ENCODE measurements at places on chromosomes 16 and 17.
A peak's percentile ranks its signal among the peaks of the same experiment; 100 is the strongest.

DNA sequence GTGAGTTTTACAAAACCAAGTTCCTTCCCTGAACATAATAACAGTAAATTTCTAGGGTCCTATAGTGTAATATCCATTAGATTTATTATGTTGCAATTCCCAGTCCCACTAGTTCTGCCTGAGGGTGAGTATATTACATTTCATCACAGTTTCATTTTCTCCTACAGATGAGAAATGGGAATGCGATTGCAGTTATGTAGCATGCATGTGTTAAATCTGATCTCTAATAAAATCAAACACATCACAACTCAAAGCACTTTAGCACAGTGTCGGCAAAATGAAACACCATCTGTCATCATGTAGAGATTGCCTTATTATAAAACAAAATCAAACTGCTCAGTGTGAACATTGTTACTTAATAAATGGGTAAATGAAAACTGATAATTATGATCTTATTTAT is 180.5 kb upstream of the TOX3 start:
- DNase-seq, result no peak

DNA sequence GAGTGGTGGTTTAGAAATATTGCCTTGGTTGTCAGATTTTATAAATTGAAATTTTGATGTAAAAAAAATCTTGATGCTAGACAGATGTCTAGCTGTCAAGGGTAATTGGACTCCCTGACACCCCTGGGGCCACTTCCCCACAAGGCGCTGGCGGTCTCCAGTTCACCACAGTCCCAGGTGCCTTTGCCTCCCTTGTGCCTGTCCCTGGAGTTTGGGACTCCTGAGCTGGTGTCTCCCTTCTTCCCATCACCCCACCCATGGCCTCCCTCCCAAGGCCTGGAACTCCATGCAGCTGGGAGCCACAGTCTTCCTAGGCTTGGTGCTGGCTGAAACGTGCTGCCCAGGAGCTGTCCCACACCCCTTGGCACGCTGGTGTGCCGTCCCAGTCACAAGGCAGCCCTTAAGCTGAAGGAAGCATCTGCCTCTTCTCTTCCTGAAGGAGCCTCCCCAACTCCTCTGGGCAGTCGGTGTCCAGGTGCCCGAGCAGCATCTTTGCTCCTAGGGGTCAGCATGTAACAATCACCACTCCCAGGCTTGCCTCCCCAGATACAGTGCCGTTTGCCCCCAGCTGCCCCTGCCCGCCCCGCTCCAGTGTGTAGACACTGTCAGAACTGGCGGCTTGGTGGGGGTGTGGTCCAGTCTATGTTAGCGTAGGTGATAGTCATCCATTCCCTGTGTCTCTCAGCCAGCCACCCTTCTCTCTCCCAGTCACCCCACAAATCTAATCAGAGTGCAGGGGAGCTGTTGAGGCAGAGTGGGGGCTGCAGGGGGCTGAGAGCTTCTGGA is 26.2 kb downstream of the POLR3E start:
- DNase-seq, result no peak

DNA sequence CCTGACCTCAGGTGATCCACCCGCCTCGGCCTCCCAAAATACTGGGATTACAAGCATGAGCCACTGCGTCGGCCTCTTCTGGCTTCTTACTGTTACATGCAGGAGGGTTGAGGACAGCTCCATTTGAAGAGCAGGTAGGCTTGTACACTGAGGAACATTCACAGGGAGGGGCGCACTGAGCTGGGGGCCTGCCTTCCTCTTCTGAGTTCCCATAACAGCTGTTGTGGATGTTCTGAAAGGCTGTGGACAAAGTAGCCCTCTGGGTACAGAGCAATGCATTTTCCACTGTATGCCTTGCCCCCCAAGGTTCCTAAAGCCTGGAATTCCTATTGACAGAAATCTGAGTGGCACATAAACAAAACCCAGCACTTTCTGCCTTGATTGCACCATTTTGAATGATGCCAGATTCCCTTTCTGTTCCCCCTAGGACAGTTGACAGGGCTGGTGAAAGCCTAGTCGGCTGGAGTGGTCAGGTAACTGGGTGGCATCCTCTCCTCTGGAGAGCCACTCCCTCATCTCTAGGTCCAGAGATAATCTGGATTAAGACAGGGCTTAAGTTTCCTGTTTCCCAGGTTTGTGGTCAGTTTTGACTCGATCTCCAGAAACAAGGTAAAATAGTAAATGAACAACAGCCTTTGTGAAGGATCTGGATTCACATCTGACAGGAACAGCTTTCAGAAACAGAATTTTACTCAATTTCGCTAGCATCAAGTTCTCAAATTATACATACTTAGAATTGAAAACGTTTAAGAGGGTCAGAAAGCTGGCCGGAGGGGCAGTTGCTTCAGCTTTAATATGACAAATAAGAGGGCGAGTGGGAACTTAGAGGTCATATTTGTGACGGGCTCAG is 1.3 kb upstream of the CDK5R1 start:
- DNase-seq, result no peak

- no peak for DNase-seq
These were observed 348.6 kb upstream of the ZFHX3 start for GRCh38 chr16:73396556-73396955.

DNA sequence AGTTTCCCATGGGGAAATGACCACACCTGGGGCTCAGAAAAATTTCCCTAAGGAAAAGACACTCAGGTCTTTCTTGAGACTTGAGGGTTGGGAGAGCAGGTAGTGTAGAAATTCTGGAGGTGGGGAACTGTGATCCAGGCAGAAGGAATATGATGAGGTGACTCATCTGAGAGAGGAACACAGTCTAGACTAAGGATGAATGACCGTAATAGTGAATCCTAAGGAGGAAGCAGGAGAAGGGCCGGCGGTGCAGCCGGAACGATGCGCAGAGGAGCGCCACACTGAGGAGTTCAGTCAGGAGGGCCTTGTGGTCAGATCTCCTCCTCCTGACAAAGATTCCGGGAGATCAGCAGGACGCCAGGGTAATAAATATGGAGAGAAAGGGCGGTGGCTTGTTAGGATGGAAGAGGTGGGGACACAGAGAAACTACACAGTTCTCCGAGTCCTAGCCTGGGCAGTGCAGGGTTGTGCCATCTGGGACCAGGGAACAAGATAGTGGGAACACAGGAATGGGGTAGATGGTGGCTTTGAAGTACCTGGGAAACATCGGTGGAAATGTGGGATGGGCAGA is 135.6 kb downstream of the PARN start:
- no peak for DNase-seq

- no peak for DNase-seq
These were observed 22.3 kb upstream of the DHX40 start for GRCh38 chr17:59542960-59543635.

- no peak for DNase-seq
These were observed 16.8 kb upstream of the MTSS2 start for GRCh38 chr16:70702624-70703023.

- DNase-seq, result no peak
These were observed 7.8 kb downstream of the HOXB1 start for GRCh38 chr17:48523010-48523409.

GRCh38 chr16:27558932-27559331 is 9.0 kb downstream of the KATNIP start:
- no peak for DNase-seq

DNA sequence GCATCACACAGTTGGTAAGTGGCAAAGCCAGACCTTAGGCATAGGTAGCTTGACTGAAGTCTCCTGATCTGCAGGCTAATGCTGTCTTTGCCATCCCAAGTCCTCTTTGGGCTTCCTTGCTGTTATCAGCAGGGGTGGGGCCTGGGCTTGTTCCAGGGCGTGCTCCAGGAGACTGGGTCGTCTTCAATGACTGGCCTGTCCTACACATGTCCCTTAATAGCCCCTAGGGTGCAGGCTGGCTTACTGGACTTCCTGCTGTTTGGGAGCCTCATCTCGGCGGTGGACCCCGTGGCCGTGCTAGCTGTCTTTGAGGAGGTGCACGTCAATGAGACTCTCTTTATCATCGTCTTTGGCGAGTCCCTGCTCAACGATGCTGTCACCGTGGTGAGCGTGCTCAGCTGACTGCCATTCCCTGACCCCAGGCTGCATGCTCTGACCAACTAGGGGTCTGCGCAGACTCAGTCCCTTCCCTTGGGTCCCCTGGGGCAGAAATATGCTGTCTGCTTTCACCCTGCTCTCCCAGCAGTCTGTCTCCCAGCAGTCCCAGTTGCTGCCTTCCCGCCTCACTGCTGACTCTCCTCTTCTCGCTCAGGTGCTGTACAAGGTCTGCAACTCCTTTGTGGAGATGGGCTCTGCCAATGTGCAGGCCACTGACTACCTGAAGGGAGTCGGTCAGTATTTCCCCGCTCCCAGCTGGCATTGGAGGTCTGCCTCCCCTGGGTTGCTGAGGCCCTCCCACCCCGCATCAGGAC is 6.2 kb downstream of the SLC9A5 start:
- no peak for DNase-seq

DNA sequence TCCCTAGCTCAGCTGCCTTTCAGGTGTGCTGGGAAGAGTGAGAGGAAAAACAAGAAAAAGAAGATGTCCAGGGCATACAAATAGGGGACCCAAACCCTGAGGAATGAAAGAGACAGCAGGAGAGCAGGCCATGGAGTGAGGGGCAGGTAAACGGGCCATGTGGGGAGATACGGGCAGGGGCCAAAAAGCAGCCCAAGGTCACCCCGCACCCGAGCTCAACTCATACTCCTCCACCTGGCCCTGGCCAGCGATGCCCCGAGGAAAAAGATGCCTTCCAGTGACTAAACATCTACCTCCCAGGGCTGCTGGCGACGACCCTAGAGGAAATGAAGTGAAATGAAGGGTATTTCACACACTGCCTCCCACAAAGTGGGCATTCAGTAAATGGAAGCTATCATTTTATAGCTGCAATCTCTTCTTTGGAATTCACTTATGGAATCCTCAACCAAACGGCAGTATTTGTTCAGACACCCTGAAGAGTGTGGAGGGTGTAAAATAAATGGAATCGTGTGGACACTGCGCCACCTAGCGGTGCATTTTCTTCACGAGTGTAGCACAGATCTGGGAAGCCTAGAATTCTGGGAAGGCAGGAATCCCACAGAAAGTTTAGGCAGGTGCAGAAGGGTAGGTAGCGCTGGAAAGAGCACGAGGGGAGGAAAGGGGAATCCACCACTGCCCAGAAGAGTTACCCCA is 14.9 kb downstream of the ELAC2 start:
- DNase-seq, result peak; percentile 41

DNA sequence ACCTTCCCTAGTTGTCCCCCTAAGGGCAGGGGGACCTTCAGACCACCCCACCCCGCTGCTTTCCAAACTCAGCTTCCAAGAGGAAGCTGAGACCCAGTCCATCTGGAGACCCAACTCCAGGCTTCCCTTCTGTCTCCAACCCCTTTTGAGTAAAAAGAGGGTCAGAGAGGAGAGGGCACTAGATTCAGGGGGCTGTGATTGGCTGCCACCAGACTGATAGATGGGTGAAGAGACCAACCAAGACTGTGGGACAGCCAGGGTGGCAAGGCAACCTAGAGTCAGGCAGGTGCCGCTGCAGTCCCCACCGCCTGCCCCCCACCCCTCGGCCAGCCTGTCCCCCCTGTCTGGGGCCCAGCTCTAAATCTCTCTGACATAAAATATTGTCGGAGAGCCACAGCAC is 92.5 kb downstream of the SDK2 start:
- no peak for DNase-seq

GRCh38 chr16:74556375-74556922 is 50.5 kb downstream of the GLG1 start:
- DNase-seq, result no peak

DNA sequence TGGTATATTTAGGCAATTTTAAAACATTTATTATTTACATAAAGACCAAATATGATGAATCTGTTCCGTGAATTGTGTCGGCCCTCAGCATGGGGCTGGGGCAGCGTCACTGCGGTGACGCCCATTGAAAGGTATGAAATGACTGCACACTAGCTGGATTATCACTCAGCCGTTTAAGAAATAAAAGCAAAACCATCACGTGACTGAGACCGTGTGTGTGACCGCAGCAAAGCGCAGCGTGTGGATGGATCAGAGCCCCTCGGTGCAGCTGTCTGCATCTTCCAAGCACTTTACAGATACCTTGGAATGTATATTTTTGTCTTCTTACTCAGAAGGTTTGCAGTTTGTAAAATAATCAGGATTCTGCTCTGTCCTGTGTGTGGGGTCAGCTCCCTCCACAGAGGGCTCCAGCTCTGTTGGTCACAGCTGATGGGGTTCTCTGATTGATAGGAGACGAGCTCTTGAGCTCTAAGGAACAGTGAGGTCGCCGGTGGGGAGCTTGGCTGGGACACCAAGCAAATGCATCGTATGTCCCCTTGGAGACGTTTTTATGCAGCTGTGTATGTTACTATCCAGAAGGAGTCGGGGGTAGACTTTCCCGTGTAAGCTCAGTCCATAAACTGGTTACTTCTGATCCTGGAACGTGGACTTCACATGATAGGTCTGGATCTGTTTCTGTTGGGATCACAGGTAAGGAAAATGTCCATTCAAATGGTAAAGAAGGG is 45.1 kb downstream of the WDR45B start:
- DNase-seq, result no peak

DNA sequence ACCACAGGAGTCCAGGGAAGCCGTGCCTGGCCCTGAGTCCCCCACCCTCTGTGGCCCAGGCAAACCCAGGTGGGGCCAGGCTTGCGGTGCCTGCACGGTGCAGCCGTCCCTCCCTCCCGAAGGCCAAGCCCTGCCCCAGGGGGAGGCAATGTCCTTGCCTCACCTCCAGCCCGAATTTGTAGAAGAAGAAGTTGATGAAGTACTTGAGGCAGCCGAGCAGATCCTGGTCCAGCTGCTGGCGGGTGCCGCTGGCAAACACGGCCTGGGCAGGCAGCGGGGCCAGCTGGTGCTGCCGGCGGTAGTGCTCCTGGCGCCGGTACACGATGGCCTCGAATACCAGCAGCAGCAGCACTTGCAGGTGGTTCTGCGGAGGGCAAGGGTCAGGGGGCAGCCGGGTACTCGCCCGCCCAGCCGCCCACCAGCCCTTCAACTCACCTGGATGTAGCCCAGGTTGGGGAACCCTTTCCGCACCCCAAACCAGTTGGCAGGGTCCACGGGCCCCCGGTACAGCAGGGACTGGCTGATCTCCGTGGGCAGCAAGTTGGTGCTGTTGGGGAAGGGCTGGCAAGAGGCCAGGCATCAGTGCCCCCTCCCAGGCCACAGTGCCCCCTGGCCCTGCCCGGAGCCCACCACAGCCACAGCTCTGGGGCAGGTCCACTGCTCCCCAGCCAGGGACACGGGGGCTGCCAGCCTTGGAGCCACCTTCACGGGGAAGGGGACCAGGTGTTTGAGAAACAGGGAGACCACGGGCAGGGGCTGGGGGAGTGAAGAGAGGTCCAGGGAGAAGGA is 26.1 kb downstream of the CTU2 start:
- DNase-seq, result no peak

- DNase-seq, result no peak
These were observed 39.0 kb upstream of the KDM8 start for GRCh38 chr16:27164352-27164751.
